ENCODE measurements at places on chromosomes 12 and 14.

- DNase-seq = no peak
Measured at GRCh38 chr14:75453817-75454434, 26.1 kb downstream of the JDP2 start.

GRCh38 chr14:74402401-74403251, 23.4 kb downstream of the SYNDIG1L start:
- no peak for DNase-seq

GRCh38 chr12:116126610-116127009, 150.9 kb downstream of the MED13L start:
- DNase-seq = no peak

DNA sequence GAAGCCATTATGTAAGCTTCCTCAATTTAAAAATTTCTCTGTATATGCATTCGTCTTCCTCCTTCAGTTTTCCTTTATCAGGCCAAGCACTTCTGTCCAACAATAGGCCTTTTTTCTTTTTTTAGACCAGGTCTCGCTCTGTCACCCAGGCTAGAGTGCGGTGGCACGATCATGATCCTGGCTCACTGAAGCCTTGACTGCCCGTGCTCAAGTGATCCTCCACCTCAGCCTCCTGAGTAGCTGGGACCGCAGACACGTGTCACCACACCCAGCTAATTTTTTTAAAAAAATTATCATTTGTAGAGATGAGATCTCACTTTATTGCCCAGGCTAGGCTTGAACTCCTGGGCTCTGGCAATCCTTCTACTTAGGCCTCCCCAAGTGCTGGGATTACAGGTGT, 25.8 kb downstream of the TAOK3 start:
- no peak for DNase-seq

DNA sequence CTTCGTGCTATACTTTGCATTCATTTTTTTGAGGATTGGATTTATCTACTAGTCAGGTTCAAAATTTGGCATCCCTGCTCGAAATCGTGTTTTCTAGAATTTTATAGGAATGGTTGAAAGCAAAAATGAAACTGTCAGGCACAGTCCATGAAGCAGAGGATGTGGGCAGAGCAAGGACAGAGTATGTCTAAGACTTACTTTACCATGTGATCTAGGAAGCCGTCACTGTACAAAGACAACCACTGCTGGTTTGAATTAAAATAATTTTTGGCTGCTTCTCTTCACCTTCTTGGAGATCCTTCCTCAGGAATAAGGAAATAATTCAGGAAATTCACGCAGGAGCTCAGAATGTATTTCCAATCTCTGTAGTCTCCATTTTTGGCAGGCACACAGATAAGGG, 31.6 kb upstream of the SGPP1 start:
- no peak for DNase-seq

DNA sequence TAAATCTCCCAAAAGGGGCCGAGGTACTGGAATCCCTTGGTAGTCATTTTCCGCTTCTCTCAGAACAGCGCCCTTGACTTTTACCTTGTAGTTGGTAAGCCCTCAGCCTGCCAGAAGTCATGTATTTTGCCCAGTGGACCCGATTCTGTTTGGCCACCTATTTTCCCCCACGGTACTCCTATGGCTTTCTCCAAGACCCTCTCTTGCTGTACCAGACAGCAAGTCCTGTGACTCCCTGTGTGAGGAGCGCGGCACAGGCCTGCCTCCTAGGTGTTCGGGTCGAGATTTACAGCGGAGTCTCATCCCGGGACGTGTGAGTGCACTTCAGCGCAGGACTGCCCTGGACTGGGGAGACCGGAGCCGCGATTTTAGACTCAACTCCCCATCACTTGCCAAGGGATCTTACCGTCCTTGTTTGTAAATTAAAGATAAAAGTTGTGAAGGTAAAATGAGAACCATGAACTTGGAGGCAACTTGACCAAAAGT, 1.1 kb upstream of the MBD6 start:
- no peak for DNase-seq
